ENCODE measurements at places on chromosomes 4 and X.

GRCh38 chr4:154305616-154306015 lies 186.0 kb downstream of the DCHS2 start:
- DNase-seq: no peak

- no peak for DNase-seq
Measured at GRCh38 chrX:21975812-21976211, 35.3 kb downstream of the SMS start.

DNA sequence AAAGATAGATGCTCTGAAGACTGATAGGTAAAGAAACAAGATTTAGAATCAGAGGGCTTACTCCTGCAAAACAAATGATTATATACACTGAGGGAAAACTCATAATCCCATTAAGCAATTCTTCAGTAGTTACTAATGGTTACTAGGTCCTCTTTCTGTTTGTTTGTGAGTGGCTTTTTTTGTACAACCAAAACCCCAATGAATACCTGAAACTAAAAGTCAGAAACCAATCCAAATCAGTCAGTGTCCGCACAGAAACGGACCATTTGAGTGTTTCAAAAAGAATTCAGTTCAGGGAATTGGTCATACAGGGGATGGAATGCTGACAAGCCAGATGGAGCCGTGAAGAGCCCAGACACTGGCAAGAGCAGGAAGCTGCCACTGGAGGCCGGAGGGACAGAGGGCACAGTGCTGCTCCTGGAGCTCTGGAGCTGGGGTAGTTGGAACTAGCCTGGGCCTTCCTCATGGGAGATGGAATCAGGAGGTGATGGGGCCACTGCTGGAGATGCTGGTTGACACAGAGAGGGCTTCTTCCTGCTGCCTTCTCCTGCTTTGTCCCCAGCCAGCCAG lies 31.9 kb downstream of the SETD7 start:
- DNase-seq: no peak

DNA sequence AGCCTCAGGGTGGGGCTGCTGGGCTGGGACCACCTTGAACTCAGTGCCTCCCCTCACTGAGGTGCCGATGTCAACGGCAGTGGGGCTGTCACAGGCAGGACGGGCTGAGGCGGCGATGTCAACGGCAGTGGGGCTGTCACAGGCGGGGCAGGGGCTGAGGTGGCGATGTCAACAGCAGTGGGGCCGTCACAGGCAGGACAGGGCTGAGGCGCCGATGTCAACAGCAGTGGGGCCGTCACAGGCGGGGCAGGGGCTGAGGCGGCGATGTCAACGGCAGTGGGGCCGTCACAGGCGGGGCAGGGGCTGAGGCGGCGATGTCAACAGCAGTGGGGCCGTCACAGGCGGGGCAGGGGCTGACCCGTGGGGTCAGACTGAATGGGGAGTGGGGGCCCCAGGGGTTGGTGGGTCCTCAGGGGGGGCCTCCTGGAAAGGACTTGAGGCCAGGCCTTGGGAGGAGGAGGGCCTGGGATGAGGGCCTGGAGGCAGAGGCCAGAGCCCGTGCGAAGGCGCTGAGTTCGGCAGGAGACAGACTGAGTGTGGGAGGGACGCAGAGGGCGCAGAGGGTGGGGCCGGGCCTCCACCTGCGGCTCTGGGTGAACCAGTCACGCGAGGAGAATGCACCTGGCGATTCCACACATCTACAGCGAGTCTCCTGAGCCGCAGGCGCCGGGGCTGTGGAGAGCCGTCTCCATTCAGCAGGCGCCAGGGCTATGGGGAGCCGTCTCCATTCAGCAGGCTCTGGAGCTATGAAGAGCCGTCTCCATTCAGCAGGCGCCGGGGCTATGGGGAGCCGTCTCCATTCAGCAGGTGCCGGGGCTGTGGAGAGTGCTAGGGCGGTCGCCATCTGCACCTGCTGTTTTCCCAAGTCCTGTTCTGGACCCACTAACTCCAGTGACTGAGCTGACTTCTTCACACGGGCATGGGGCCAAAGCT lies 22.9 kb downstream of the ATP5ME start:
- DNase-seq: no peak

Measured in activated CD8-positive, alpha-beta memory T cell treated with anti-CD3 and anti-CD28 coated beads for 48 hours (primary cell).